Renal cortex interstitium (tissue), 15 donors: ENCODE measurements at places on chromosomes 1 and 21. TPM values are rescaled to one million over a fixed set of nuclear protein-coding genes. Genes with fewer than 3 reads are reported as not detected.

SYT2 gene
- polyA plus RNA-seq = 1.5 TPM

- no peak for DNase-seq
Measured at GRCh38 chr1:67118646-67119045, 16.1 kb downstream of the C1orf141 start.

DNA sequence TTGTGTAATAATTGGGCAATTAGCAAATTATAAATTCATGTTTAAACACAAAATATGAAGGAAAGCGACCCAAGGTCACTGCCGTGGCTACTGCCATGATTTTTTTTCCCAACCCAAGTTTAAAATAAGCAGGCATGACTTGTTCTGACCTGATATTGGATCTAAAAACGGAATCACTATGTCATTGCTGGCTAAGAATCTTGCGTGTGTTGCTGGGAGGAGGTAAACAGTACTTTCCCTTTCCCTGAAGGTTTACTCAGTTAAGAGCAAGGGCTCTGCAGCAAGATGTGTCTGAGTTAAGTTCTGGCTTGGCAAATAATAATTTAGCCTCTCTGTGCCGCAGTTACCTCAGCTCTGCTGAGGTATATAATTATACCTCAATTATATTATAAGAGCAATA lies 125.7 kb upstream of the L1TD1 start:
- no peak for DNase-seq

CFAP141 gene
- not detected for polyA plus RNA-seq

HUNK gene
- 19.6 TPM for polyA plus RNA-seq

S1PR1 gene
- polyA plus RNA-seq = 16.8 TPM

GRCh38 chr21:44914176-44914874 lies 6.4 kb downstream of the ITGB2 start:
- no peak for DNase-seq

- DNase-seq = no peak
Measured at GRCh38 chr1:45348020-45348419, 7.8 kb upstream of the MUTYH start.

LPGAT1 gene
- 23.8 TPM for polyA plus RNA-seq
